ENCODE measurements at places on chromosomes 7 and 10. TPM values are rescaled to one million over a fixed set of nuclear protein-coding genes. Genes with fewer than 3 reads are reported as not detected.

GRCh38 chr7:155073922-155074321, 3.8 kb downstream of the HTR5A start:
- no peak for DNase-seq

DNA sequence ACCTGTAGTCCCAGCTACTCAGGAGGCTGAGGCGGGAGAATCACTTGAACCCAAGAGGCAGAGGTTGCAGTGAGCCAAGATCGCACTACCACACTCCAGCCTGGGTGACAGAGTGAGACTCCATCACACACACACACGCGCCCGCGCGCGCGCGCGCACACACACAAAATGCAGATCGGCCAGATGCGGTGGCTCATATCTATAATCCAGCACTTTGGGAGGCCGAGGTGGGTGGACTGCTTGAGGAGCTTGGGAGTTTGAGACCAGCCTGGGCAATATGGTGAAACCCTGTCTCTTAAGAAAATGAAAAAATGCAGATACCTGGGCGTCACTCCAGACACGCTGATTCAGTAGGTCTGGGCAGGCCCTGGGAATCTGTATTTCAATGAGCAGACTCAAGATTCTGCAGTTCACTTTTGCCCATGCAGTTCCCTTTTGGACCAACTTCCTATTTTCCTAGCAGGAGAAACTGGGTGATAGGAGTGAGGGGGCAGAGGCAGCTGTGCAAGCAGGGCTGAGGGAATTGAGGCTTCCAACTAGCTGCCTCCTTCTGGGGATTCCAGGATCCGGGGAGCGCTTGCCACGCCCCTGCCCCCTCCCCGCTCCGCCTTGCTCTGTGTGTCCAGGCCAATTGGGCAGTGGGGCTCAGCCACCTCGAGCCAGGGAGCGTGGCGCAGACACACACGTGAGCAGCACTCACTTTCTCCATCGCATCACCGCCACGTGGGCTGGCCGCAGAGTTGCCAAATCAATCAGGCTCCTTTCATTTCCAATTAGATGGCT, 173.6 kb downstream of the SH3PXD2A start:
- DNase-seq = no peak

DNA sequence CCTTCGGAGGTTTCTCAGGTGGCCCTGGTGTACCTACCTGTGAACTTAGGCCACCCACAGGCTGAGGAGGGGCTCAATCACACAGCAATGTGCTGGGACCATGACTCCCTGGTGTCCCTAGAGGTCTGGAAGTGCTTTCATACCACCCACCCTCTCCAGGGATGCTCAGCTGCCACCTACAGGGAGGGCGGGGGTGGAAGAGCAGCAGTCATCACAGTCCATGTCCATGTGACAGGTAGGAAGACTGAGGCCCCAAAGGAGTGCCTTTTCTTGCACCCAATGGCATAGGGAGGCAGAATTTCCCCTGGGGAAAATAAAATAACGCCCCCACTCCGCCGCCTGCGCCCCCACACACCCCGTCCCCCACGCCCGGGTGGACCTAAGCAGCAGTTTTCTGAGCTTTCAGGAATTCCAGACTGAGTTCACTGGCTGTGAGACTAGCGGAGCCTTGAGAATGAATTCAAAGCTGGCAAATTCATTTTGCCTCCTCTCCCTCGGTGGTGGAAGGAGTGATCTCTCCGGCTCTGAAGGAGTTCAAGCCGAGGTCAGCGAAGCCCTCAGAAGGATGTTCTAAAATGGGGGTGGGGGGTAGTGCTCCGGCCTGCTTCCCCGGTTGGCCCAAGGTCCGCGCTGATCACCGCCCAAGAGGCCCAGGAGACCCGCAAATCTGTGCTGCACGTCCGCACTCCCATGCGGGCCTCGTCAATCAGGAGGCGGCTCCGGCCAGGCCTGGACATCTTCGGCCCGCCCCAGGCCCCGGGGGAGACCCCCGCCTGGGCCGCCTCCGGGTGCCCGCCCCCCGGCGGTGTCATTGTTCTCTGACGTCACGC, 2.1 kb upstream of the ZMIZ1 start:
- DNase-seq = peak; percentile 47

- DNase-seq = peak; percentile 57
These were observed 91.8 kb upstream of the KCNIP2 start for GRCh38 chr10:101935431-101935830.

OR2A12 gene
- total RNA-seq = not detected

GRCh38 chr7:115249080-115249479, 327.2 kb downstream of the MDFIC start:
- peak; percentile 38 for DNase-seq

ASL gene
- total RNA-seq = 20.2 TPM

DNA sequence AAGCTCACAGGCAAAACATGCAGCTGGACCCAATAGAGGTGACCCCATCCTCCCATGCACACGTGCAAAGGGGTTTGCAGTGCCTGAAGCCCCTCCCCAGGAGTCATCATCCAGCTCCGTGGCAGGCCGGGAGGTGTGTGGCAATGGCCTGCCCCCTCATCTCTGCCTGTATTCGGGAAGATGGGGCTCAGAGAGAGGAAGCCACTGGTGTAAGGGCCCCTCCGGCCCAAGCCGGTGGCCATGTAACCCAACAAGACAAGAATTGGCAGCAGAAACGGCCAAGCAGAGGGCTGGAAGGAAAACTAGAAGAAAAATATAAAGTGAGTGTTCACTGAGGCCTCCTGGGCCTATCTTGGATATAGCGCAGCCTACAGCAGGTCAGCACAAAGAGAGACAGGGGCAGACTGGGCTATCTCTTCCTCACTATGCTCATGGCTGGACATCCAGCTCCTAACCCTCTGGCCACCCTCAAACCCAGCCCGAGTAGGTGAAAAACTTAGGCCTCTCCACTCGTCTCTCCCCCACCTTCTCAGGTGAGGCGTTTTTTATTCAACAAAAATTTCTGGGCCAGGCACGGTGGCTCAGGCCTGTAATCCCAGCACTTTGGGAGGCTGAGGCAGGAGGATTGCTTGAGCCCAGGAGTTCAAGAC, 158.1 kb downstream of the CCDC3 start:
- DNase-seq = no peak

GRCh38 chr7:136063326-136063666, 86.1 kb upstream of the MTPN start:
- no peak for DNase-seq

- DNase-seq = no peak
These were observed 207.6 kb downstream of the FOXP2 start for GRCh38 chr7:114622221-114622620.

- no peak for DNase-seq
These were observed 211.2 kb upstream of the DGKB start for GRCh38 chr7:15113752-15114151.

RET gene
- not detected for total RNA-seq

DNAH11 gene
- total RNA-seq = 0.05 TPM

CBX3 gene
- 239 TPM for total RNA-seq

- peak; percentile 65 for DNase-seq
These were observed 210.9 kb downstream of the DGKB start for GRCh38 chr7:14691597-14692203.

- DNase-seq = peak; percentile 96
These were observed 2.0 kb upstream of the TNRC18 start for GRCh38 chr7:5425507-5426225.

GRCh38 chr10:104835422-104835821, 194.3 kb downstream of the SORCS3 start:
- DNase-seq = no peak

- DNase-seq = no peak
These were observed 7.1 kb upstream of the TFPI2 start for GRCh38 chr7:93897680-93898079.

DNA sequence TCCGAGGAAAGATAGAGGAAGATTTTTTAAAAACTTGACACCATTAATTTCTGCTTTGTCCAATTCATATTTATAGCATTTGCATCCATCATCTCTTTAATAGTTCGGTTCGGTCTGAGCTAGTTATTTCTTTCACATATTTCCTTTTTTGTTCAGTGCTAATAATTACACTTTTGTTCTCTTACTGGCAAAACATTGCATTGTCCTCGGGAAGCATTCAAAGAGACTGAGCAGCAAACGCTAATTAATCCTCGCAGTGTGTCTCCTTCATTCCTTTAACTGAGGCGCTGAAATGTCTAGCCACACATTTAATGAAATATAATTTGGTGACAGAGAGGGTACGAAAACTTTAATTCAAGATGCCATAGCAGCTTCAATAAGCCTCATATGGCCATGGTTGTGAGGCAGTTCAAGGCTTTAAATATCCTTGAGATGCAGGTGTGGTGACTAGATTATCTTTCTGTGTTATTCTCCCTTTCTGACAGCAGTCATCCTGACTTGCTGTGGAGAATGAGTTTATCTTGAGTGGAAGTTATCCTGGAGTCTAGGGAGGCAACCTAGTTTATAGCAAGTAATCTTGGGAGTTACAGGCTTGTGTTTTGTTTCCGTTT, 431.4 kb downstream of the SDK1 start:
- no peak for DNase-seq

DNA sequence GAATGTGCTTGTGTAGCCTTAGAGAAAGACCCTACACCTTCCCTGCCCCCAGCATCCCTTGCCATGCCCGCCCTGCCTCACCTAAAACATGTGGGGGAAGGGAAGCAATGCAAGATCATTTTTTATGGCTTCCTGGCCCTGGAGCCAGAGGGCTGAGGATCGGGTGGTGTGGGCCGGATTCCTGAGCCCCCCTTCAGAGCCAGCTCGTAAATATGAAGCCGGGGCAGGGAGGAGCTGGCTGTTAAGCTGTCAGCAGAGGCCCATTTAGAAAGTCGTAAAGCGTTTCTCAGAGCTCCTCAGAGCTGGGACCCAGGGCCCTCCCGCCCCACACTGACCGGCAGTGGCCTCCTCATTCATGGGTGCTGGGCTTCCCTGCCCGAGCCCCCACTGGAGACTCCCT, 23.9 kb downstream of the UNC5B start:
- DNase-seq = no peak

DNA sequence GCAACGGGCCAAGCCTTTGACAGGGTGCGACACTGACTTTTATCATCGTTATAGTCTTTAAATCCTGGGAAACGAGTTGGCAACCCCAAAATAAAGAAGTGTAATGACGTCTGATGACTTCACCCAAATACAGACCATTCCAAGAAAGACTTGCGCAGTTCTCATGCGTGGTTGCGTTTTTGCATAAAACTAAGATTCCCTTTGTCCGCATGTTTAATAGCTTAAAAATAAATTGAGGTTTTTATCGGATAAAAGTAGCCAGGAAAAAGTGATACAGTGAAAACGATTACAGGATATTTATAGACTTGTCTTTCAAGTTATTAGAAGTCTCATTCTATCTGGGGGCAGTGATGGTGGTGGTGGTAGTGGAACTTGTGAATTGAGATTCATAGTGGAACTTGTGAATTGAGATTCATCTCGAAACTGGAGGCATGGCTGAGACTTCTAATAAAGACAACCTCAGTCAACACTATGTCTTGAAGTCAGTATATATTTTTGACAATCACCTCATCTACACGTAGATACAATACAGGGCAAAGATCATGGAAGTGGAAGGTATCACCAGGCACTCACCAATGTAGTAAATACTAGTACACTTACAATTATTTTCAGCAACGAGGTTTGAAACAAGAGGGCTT, 1.2 kb upstream of the NAMPT start:
- peak; percentile 18 for DNase-seq

DPYSL4 gene
- total RNA-seq = 22.3 TPM

GRCh38 chr7:24304494-24305095, 20.6 kb downstream of the NPY start:
- DNase-seq = no peak

HYAL4 gene
- total RNA-seq = 0.21 TPM

SDK1 gene
- 2.8 TPM for total RNA-seq

GRCh38 chr7:130134106-130134636, 63.8 kb downstream of the KLHDC10 start:
- no peak for DNase-seq

CYREN gene
- 48.0 TPM for total RNA-seq

DNA sequence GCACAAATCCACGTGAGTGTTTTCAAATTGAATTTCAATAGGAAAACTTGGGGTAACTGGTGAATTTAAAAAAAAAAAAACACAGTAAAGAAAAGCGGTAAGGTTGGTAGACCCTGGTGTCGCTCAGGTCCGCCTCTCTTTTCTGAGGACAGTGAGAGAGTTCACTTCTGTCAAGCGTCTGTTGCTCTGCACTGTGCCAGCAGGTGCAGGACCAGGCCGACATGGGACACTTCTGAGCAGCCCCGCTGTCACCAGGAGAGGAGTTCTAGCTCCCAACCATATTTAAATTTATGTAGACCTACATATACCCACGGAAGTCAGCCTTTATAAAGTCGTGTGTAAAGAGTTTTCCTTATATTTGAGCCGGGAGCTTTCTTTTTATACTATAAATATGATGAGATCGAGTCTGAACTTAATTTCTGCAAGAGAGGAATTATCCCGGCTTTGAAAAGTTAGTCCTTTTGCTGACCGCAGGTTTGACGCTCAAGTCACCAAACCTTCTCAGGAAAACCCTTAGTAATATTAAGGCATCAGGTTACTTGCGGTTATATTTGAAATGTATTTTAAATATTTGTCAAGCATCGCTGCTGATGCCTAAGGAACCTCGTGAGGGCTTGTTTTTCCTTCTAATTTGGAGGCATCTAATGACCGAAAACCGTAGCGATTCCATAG, 531 bp downstream of the IKZF1 start:
- DNase-seq = no peak

- DNase-seq = peak; percentile 94
These were observed 127.0 kb downstream of the SRPK2 start for GRCh38 chr7:105261689-105262088.

GRCh38 chr10:30727524-30727923, 98.0 kb upstream of the LYZL2 start:
- no peak for DNase-seq

GRCh38 chr7:30411173-30411572, 67.4 kb downstream of the NOD1 start:
- no peak for DNase-seq

- DNase-seq = no peak
These were observed 447 bp downstream of the RSU1 start for GRCh38 chr10:16816830-16817124.

GRCh38 chr10:71753091-71753959, 20.0 kb downstream of the VSIR start:
- DNase-seq = no peak

DNA sequence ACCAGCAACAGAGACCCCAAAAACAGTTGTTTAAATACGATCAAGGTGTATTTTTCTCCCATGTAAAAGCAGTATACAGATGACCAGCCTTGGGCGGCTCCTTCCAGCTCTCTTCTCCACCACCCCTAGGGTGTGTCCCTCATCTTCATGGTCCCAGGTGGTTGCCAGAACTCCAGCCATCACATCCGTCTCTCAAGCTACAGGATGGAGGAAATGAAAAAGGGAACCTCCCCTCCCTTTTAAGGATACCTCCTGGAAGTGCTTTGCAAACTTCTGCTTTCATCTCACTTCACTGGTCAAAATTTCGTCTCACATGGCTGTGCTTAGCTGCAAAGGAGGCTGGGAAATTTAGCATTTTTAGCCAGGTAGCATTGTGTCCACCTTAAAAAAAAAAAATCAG, 59.3 kb downstream of the C10orf105 start:
- no peak for DNase-seq

- peak; percentile 80 for DNase-seq
These were observed 39.1 kb upstream of the ABLIM1 start for GRCh38 chr10:114697061-114697598.

WIPF3 gene
- total RNA-seq = 2.5 TPM

DNA sequence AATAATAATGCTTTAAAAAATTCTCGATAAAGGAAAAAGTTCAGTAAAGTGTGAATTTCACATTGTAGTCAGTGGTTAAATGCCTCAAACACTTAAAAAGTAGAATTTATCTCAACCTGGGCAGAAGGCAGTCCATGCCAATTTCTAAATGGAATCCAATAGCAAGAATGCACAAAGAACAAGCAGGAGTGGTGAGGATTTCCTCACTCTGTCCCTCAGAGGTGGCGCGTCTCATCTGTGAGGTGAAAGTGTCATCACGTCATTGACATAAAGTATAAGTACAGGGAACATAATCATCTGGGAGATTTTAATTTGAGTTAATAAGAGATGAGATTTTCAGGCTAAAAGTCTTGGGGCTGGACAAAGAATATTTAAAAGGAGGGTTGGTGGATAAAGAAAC, 10.0 kb upstream of the PRKCQ start:
- no peak for DNase-seq

All from myocyte (in vitro differentiated cells).